Calu3 (cell line): ENCODE measurements at places on chromosomes 12 and 14.
A peak's percentile ranks its signal among the peaks of the same experiment; 100 is the strongest.

GRCh38 chr12:15919418-15919817 lies 8.3 kb downstream of the DERA start:
- DNase-seq: no peak

DNA sequence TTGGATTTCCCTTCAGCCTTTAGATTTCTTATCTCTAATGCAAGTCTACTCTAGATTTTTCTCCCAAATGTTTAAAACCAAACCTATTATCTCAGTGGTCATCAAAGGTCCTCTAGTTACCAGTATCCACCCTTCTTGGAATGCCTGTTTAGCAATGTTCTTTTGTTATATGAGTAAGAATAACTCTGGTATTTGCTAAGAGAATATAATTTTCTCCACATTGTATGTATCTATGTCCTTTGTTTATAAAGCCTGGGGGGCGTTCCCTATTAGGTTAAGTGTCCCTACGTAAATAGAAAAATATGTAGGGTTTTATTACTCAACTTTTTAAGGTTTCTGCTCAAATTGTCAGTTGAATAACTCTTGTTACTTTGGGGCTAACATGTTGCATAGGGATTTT lies 27.3 kb downstream of the PPM1A start:
- no peak for DNase-seq

GRCh38 chr12:65276916-65277530 lies 1.5 kb upstream of the MSRB3 start:
- no peak for DNase-seq

DNA sequence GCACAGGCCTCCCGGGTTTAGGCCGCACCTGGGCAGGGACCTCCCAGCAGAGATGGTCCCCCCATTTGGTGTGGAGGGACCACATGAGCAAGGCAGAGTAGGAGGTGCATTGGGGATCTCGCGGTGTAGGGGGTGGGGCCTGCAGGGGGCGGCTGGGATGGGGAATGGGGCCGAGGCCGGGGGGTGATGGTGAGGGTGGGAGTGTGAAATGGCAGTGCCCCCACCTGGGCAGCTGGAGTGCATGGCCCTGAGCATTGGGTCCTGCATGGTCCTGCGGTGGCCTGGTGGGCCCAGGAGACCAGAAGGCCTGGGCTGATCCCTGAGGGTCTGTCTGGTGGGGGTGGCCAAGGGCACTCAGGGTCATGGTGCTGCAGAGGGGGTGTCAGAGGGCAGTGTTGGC lies 111.8 kb downstream of the KIF26A start:
- no peak for DNase-seq

GRCh38 chr12:5570416-5570815 lies 138.5 kb downstream of the NTF3 start:
- no peak for DNase-seq

DNA sequence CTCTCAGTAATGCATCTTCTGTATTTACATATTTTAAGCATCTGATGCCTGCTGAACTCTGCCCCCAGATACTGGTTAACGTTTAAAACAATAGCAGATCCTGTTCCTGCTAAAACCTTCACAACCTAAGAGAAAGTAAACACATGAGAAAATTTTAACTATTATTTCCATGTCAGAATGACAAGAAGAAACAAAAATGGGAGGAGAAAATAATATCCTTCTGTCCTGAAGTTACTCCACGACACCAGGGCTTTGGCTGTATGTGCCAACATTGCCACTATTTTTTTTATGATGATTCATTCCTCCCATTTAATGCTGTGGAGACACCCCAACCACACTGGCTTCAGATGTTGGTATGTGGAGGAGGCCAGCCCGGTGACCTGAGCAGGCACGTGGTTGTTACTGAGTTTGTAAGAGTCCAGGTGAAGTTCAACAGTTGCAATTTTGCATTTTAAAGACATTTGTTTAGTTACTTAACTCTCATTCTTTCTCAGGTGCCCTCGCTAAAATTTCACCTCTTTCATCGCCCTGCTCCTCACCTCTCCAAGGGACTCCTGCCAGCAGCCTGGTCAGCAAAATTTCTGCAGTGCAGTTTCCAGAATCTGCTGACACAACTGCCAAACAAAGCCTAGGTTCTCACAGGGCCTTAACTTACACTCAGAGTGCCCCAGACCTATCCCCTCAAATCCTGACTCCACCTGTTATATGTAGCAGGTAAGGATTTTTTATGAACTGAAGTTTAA lies 65.5 kb upstream of the SLCO1C1 start:
- DNase-seq: peak; percentile 62

- no peak for DNase-seq
Observed at GRCh38 chr12:82529101-82529500, 157.6 kb upstream of the TMTC2 start.

DNA sequence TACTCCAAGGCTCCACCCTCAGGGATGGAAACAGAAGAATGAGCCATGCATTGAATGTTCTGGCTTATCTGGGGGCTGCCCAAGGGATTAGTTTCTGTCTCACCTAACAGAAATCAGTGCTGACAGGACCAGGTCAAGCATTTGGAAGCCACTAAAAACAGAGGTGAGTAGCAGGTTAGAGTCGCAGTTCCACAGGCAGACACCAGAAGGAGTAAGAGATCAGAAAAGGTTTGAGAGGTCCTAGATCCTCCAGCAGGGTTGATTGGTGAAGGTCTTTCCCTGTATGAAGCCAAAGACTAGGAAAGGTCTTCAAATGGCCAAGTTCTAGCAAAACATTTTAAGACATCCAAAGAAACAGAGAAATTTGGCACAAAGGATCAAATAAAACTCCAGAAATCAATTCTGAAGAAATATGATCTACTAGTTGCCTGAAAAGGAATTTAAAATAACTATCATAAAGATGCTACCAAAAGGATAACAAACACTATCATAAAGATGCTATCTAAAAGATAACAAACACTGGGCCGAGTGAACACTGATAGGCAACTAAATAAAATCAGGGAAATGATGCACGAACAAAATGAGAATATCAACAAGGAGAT lies 19.5 kb upstream of the TTC9 start:
- peak; percentile 67 for DNase-seq

- no peak for DNase-seq
Observed at GRCh38 chr14:22577334-22577908, 11.6 kb downstream of the DAD1 start.

- no peak for DNase-seq
Observed at GRCh38 chr14:58641509-58641908, 3.7 kb downstream of the DACT1 start.

DNA sequence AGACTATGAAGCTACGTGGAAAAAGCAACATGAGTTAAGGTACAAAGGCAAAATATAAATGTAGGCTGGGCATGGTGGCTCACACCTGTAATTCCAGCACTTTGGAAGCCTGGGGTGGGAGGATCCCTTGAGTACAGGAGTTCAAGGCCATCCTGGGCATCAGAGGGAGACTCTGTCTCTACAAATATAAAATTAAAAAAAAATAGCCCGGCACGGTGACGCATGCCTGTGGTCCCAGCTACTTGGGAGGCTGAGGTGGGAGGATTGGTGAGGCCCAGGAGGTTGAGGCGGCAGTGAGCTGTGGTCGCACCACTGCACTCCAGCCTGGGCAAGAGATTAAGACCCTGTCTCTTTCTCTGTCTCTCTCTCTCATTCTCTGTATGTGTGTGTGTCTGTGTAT lies 4.0 kb upstream of the VPS37B start:
- DNase-seq: no peak

- no peak for DNase-seq
Observed at GRCh38 chr12:119687879-119688278, 19.9 kb downstream of the PRKAB1 start.

DNA sequence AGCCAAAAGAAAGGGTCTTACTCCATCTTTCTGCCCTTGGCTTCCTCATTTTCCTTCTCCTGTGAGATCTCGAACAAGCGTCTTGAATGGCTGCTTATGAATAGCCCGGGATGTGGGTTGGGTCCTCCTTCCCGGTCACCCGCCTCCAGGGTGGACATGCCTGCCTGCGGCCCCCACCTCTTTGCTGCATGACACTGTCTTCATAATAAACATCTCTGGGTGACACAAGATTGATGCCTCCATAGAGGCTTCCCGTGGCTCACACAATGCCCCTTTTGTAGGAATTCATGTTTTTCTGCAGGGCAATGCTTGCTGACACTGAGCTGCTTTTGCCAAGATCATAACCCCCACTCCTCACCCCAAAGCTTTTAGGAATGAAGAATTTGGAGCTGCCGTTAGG lies 125.9 kb downstream of the ZNF664 start:
- no peak for DNase-seq

DNA sequence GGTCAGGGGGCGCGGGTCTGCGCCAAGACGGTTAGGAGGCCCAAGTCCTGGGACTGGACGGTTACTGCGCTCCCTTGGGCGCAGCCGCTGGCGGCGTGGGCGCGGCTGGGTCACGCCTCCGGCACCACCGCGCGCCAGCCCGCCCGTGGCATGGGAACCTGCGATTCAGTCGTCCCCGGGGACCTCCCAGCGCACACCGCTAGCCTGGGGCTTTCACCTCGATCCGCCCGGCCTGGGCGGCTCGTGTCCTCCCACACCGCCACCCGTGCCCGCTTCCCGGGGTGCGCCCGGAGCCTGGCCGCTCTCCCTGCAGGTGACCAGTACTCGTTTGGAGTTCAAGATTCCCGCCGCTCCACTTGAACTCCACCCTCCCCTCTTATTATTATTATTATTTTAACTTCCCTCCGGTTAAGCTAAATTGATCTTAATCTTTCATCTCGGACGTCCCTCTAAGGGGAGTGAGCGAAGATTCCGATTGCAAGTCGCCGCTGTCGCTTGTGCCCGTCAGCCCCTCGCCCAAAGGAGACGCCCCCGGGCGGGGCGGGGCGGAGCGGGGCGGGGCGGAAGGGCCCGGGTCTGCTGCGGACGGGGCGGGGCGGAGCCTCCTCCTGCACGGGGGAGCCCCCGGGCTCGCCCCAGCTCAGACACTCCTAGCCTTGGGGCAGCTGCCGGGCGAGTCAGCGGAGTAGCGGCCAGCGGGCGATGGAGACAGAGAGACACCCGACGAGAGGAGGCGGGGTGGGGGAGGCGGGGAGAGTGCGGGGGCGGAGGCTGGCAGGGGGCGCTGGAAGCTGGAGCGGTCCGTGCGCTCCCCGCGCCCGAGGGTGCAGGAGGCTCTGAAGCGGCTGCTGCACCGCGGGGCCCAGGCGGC lies at the start of gene KCNMB4:
Gene KCNMB4, plus strand, starts transcription at position 643 of the 871 bp plus-strand sequence. CDS start 445 bp downstream, outside the sequence.
- peak; percentile 93 for DNase-seq

DNA sequence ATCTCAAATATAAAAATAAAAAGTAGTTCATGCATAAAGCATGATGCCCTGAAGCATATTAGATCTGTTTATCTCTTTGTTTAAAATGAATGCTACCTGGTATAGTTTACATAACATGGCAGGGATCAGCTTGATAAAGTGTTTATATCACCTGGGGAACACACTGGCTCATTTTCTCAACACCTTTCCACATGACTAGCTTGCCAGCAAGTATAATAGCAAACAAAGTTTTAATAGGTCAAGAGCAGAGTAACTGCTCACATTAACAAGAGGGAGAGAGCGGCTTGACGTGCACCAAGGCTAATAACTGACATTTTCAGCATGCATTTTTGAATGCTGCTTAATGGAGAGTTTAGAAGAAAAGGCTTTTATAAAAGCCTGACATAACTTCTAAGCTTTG lies 246.4 kb downstream of the EGLN3 start:
- no peak for DNase-seq

DNA sequence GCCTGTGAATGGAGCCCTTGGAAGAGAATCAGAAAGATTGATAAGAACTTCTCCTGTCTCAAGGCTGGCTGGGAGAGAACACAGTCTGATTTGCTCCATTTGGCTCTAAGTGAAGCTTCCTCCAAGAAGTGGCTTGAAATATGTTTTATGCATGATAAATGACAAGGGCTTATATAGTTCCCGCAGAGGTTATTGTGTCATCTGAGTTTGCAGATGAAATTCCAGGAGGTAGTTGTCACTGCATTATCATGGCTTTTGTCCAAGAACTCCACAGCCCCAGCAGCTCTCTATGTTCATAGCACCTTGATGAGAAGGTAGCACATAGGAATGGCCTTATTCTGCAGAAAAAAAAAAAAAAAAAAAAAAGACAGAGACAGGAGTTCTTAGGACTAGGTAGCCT lies 108.5 kb downstream of the DACT1 start:
- peak; percentile 54 for DNase-seq

DNA sequence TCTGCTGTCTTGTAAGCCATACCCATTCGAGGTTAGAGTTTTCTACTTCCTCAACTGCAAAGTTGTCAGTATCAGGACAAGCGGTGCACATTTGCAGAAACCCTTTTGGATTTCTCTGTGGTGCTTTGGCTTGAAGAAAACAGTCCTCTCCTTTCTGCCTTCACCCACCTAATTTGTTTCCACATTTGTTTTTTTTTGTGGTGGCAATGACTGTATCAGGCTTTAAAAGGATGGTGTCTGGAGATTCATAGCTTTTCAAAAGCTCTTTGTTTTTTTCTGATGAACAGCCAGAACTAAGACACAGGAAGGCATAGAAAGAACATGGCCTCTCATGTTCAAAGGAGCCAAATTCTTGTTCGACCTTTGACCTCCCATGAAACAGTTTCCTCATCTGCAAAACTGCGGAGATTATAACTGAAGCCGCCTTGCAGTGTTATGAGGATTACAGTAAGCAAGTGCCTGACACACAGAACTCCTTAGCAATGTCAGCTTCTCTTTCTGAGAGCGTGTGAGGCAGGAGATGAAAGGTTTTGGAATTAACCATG lies 270.6 kb upstream of the TBX3 start:
- no peak for DNase-seq

DNA sequence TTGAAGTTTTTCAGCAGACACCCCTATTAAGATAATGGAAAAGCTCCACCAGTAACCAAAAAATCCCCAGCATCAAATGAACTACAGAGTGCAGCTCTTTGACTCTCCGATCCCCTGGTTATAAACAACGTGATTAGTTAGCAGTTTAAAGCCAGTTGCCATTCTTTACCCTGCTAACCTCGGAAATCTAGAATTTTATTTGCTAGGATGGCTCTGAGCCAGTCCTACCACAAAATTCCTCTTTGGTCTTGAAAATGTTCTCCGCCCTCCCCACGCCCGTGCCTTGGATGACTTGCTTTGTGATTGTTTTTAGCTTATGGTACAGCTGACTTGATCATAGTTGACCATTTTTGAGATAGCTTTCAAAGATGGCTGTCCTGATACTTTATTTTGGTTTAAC lies 1.2 kb downstream of the KLHDC2 start:
- peak; percentile 23 for DNase-seq

GRCh38 chr12:909861-910260 lies 39.6 kb downstream of the RAD52 start:
- no peak for DNase-seq

DNA sequence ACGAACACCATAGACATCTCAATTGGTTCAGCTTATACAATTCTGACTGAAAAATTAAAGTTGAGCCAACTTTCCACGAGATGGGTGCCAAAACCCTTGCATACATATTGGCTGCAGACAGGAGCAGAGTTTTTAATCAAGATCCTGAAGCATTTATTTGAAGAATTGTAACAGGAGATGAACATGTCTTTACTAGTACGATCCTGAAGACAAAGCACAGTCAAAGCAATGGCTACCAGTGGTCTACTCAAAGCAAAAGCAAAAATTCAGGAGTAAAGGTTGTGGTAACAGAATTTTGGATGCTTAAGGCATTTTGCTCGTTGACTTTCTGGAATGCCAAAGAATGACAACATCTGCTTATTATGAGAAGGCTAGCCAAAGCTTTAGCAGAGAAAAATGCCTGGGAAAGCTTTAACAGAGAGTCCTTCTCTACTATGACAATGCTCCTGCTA lies 20.7 kb downstream of the ZDHHC17 start:
- DNase-seq: no peak

GRCh38 chr14:22882529-22883172 lies 371 bp upstream of the REM2 start:
- DNase-seq: peak; percentile 61
